ENCODE measurements at places on chromosomes 2 and 18.
A peak's percentile ranks its signal among the peaks of the same experiment; 100 is the strongest.

- H3K36me3 ChIP-seq = no peaks in the 10 kb centered on the region
- DNase-seq = no peak
- H3K4me3 ChIP-seq = peak within 1 kb of the TSS; percentile 19
- H3K27ac ChIP-seq = no peak within 1 kb of the TSS
- H3K4me1 ChIP-seq = peaks cover 29% of the 10 kb centered on the region
- peaks cover 81% of the 10 kb centered on the region for H3K27me3 ChIP-seq
These were observed at the start of gene DPYSL5 for GRCh38 chr2:26847655-26848335. TSS of gene DPYSL5 (plus strand) at chr2:26848132. CDS start at chr2:26898500, 50,368 bp downstream.

DNA sequence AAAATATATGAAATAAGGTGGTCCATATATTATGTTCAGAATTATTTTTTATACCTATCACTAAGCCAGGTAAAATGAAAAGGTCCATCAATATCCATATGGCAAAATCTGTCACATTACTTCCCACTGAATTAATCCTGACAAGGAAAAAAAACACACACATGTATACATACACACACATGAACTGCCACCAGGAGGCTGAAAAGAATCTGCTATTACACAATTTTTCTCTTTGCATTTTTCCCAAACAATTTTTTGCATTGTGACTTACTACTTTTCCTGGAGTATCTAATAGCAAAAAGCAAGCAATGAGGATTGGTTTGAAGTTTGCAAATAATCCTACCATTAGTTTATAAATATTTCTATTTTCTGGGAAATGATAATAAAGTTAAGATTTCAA, 128.2 kb upstream of the CD226 start:
- H3K36me3 ChIP-seq = peaks cover 3% of the 10 kb centered on the region
- H3K27ac ChIP-seq = no peak overlapping the region
- H3K4me1 ChIP-seq = no peaks in the 10 kb centered on the region
- H3K4me3 ChIP-seq = no peak overlapping the region
- no peaks in the 10 kb centered on the region for H3K27me3 ChIP-seq
- no peak for DNase-seq

- H3K36me3 ChIP-seq = no peaks in the 10 kb centered on the region
- no peaks in the 10 kb centered on the region for H3K4me1 ChIP-seq
- no peak overlapping the region for H3K27ac ChIP-seq
- no peaks in the 10 kb centered on the region for H3K27me3 ChIP-seq
- DNase-seq = no peak
- no peak overlapping the region for H3K4me3 ChIP-seq
These were observed 37.9 kb upstream of the PKDCC start for GRCh38 chr2:42009657-42010580.

DNA sequence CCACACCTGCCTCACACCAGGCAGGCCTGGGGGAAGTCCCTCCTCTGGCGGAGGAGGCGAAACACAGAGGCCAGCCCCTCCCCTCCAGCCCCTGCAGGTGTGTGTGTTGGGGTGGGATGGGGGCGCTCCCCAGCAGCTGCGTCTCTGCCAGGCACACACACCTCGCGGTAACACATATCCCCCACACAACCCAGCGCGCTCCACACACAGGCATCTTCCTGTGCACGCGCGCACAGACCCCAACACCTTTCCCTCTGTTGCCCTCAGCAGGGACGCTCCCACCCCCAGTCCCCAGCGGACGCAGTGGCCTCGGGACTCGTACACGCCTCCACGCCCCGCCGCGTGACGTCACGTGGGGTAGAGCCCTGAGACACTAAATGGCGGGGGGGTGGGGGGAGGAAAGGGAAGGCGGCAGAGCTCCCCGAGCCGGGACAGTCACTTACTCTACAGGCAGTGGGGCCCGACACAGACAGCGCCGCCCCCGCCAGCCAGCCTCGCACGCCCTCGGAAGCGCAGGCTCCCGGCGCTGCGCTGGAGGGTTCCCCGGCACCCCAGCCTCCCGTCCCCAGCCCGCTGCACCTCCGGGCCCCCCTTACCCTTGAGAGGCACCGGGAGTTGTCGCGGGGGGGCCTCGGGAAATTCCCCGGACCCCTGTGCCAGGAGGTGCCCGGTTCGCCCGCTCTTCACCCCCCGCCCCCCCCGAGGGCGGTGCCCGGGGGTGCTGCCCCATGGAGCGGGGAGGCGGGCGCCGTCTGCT, at the start of gene WNT10A:
TSS of gene WNT10A (plus strand) at position 751 of the 757 bp plus-strand sequence. CDS start 144 bp downstream, outside the sequence.
- H3K27me3 ChIP-seq = peaks cover 74% of the 10 kb centered on the region
- DNase-seq = peak; percentile 73
- H3K4me1 ChIP-seq = peaks cover 12% of the 10 kb centered on the region
- H3K27ac ChIP-seq = no peak within 1 kb of the TSS
- no peaks in the 10 kb centered on the region for H3K36me3 ChIP-seq

DNA sequence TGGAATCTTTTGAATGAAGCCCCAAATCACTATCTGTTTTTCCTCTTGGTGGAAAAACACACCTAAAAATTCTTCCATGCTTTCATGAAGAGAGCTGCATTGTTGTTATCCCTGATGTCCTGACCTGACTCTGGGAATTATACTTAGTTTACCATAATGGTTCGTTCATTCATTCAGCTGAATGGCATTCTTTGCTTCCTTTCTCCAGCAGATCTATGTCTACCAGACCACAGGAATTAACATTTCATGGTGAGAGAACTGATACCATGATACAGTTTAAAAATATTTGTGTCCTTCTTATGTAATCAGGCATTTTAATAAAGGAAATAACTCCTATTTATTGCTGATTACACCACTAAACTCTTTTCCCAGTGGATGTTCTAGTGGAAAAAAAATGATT, 11.1 kb upstream of the SLC4A10 start:
- no peaks in the 10 kb centered on the region for H3K27me3 ChIP-seq
- no peak overlapping the region for H3K27ac ChIP-seq
- no peaks in the 10 kb centered on the region for H3K36me3 ChIP-seq

DNA sequence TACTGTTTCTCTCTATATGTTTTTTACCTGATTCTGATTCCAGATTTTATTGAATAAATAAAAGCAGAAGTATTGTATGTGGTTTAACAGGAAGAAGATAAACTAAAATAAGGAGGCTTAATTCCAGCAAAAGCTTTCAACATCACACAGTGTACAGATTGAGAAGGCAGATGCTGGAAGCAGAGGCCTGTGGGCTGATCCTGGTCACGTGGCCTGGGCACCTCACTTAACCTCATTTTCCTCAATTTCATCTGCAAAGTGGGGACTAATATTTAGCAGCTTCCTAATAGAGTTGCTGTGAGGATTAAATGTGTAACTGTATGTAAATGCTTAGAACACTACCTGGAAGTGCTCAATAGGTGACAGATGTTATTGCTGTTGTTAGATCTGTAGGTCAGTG, 58.0 kb downstream of the CDCA7 start:
- H3K27me3 ChIP-seq = peaks cover 5% of the 10 kb centered on the region
- no peak for DNase-seq
- H3K36me3 ChIP-seq = no peaks in the 10 kb centered on the region
- H3K4me1 ChIP-seq = no peaks in the 10 kb centered on the region
- H3K27ac ChIP-seq = no peak overlapping the region

DNA sequence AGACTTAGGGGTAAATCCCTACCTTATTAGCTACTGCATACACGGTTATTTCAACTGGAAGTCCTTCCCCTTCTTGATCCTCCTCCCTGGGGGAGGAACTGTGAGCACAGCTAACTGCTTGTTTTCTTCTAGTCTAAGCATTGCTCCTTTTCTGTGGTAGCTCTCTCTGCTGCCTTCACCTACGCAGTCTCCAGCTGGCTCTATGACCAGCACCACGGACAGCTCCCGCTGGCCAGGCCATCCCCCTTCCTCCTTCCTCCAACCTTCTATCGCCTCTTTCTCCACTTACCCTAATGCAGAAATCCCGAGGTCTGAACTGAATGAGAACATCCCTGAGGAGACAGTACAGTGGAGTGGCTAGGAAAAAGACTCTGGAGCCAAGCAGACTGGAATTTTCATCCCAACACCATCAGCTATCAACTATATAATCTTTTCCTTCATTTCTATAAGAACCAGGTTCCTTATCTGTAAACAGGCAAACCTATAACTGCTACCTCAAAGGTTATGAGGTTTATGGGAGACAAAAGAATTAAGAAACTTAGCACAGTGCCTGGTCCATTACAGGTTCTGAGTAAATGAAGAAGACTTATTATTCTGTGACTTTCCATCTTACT, 4.7 kb upstream of the CFAP65 start:
- no peak overlapping the region for H3K27ac ChIP-seq
- H3K36me3 ChIP-seq = no peaks in the 10 kb centered on the region
- peaks cover 50% of the 10 kb centered on the region for H3K27me3 ChIP-seq
- no peak overlapping the region for H3K4me3 ChIP-seq
- no peak for DNase-seq

GRCh38 chr2:36476411-36476810, 120.8 kb downstream of the CRIM1 start:
- H3K4me3 ChIP-seq = no peak overlapping the region
- no peak overlapping the region for H3K27ac ChIP-seq
- peaks cover 17% of the 10 kb centered on the region for H3K4me1 ChIP-seq
- no peaks in the 10 kb centered on the region for H3K27me3 ChIP-seq
- peaks cover 47% of the 10 kb centered on the region for H3K36me3 ChIP-seq
- DNase-seq = no peak
